ENCODE measurements at places on chromosomes 1 and 21. TPM values are rescaled to one million over a fixed set of nuclear protein-coding genes. Genes with fewer than 3 reads are reported as not detected.

The C1orf210 gene
- total RNA-seq = not detected

The IL12RB2 gene
- not detected for total RNA-seq

The SV2A gene
- 3.0 TPM for total RNA-seq

The CTSS gene
- total RNA-seq = 72.5 TPM

The KRTAP21-2 gene
- not detected for total RNA-seq

The MROH7 gene
- total RNA-seq = 0.18 TPM

The B3GALT2 gene
- total RNA-seq = 0.62 TPM

The BCL2L15 gene
- 3.3 TPM for total RNA-seq

All from naive thymus-derived CD8-positive, alpha-beta T cell (primary cell).